ENCODE measurements at places on chromosomes 7 and 10.
A peak's percentile ranks its signal among the peaks of the same experiment; 100 is the strongest.

- DNase-seq: no peak
These were observed 398.8 kb upstream of the IGFBP3 start for GRCh38 chr7:46319841-46320240.

- no peak for DNase-seq
These were observed 53.8 kb downstream of the INPP5A start for GRCh38 chr10:132591166-132591971.

- DNase-seq: no peak
These were observed 1.4 kb downstream of the TMEM243 start for GRCh38 chr7:87217983-87218653.

GRCh38 chr7:24279512-24279911 is 4.5 kb upstream of the NPY start:
- DNase-seq: no peak

- no peak for DNase-seq
These were observed 5.8 kb upstream of the FAM3C start for GRCh38 chr7:121401896-121402295.

- no peak for DNase-seq
These were observed 837 bp downstream of the SLC29A3 start for GRCh38 chr10:71319800-71320392.

DNA sequence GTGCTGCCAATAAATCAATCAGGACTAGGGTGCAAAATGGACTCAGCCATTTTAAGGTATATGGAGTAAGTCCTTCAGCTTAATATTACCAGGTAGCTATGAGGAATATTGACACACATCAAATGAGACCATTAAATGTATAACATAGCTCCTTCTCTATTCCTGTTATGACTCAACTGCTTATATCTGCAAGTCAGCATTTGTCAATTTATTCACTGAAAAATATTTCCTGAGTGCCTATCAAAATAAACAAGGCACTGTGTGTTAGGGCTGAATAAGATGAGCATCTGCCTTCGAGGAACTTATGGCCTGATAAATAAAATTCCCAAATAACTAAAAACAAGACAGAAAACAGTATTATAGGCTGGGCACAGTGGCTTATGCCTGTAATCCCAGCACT is 113.8 kb downstream of the CDK6 start:
- peak; percentile 69 for DNase-seq

DNA sequence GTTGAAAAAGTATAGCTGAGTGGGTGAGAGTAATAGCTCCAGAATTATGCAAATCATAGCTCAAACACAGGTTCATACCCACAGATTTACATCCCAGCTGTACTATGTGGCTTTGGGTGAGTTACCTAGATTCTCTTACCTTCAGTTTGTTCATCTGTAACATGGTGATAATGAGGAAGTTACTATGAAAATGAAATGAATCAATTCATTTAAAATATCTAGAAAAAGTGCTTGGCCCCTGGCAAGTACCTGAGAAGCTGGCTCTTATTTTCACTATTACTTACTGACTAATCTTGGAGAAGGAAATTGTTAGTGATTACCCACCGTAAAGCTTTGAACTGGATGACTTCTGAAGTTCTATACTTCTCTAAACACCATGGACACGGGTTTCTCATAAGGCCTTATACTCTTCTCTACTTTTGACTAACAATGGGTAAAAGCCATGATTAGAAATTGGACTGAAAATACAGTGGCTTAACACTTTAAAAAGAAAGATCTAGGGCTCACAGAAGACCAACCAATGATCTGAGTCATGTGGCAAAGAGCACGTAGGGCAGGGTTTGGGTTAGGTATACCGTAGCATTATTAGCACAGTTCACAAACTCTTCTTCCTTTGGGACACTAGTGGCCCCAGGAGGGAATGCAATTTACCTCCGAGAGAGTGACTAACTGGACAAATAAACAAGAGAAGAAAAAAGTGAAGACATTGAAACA is 149.2 kb downstream of the PLPP4 start:
- DNase-seq: no peak

DNA sequence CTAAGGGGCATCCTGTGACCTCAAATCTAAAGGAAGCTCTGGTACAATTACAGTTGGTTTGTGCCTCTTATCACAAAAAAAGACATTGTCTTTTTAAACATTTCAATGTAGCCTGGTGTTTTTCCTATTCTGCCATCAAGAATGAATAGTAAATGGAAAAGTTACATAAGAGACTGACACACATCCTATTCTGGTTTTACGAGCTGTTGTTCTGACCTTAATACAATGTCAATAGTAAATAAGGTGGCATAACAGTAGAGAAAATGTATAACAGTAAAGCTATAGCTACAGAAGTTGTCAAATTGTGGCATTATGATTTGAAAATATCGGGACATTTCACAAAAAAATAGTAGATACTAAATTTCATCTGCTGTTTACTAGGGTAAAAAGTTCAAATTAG is 88.4 kb downstream of the NT5C2 start:
- DNase-seq: no peak

GRCh38 chr7:27953361-27953760 is 213.4 kb downstream of the TAX1BP1 start:
- DNase-seq: no peak

DNA sequence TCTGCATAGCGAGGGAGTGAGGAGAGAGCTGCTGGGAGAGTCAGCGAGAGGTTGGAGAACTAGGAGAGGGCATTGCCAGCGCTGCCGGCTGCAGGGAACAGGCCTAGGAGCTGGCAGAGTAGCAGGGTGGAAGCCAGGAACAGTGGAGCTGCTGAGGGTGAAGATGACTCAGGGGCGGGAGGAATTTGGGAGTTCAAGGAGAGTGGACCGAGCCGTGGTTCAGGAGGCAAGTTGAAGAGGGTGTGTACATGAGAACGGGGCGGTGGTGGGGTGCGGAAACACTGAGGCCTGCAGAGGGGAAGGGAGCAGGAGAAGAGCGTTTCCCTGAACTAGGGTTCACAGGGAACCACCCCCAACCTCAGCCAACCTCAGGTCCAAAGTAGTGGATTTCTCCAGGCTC is 31.5 kb downstream of the HIF1AN start:
- DNase-seq: no peak

DNA sequence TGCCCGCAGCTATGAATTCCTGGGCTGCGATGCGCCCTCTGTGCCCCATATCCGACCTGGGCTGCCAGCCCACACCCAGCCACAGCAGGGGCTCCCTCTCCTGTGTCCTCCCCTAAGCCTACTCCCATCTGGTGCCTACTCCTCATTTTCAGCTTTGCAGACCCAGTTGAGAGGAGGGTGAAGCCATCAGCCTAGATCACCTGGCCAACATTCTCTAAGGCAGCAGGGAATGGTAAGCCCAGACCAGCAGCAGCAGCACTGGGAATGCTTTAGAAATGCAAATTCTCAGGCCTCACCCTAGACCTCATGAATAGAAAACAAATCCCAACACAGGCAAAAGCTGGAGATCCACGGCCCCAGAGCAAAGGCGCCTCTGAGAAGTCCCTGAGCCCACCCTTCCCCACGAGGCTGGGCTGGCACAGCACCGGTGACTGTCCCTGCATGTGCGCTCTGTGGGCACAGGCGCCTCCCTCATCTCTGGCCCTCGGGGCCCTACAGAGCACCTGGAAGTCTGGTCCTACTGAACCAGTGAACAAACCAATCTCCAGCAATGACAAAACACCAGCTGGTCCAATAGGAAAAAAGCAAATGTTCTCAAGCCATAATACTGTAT is 161.4 kb downstream of the GFRA1 start:
- DNase-seq: no peak

GRCh38 chr10:44234483-44234875 is 150.4 kb downstream of the CXCL12 start:
- DNase-seq: no peak

- no peak for DNase-seq
These were observed 997.3 kb downstream of the REEP3 start for GRCh38 chr10:64518456-64518855.

- DNase-seq: no peak
These were observed 206.4 kb downstream of the REEP3 start for GRCh38 chr10:63727636-63728035.

DNA sequence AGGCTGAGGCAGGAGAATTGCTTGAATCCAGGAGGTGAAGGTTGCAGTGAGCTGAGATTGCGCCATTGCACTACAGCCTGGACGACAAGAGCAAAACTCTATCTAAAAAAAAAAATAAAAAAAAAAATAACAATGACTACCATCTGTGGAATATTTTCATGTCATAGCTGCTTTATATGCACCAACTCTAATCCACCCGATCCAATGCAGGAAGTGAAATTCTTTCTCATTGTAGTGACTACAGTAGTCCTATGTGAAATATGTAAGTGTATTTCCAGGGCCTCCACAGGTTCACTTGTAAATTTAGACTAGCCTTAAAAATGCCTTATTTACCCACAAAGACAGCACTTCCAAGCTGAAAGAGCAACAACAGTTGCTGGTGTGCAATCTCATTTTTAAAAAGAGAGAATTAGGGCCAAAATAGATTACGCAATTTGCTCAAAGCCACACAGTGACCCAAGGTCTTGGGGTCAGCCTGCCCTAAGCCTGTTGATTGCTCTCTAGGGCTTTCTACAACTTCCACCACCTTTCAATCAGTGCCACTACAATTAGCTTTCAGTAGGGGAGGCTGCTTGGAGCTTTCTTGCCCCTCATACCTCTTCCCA is 25.8 kb upstream of the EGFR start:
- no peak for DNase-seq

GRCh38 chr7:731440-732085 is 4.5 kb upstream of the PRKAR1B start:
- DNase-seq: no peak
